ENCODE measurements at places on chromosomes 4 and X.

DNA sequence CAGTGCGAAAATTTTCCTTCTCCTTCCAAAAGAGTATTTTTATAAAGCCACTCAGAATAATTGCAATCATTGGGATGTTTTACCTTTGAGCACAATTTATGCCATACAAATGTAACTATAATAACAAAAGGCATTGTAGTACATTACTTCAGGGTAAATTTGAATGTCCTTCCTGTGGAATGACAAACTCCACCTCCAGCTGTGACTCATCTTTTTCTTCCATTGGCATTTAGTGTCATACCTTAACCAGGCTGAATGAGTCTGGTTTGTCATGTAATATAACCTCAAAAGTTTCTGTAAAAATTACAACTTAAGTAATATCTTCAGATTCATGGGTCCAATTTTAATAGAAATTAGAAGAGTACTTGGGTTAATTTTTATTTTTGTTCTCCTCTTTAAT is 93.3 kb downstream of the TMEM47 start:
- no peak for DNase-seq

- peak; percentile 18 for DNase-seq
These were observed 885 bp downstream of the CCDC110 start for GRCh38 chr4:185470501-185471195.

- DNase-seq = no peak
These were observed 11.0 kb upstream of the FGG start for GRCh38 chr4:154623436-154623835.

GRCh38 chr4:170386511-170386910 is 296.8 kb upstream of the AADAT start:
- no peak for DNase-seq

GRCh38 chr4:147094238-147094637 is 148.6 kb upstream of the TTC29 start:
- DNase-seq = no peak

DNA sequence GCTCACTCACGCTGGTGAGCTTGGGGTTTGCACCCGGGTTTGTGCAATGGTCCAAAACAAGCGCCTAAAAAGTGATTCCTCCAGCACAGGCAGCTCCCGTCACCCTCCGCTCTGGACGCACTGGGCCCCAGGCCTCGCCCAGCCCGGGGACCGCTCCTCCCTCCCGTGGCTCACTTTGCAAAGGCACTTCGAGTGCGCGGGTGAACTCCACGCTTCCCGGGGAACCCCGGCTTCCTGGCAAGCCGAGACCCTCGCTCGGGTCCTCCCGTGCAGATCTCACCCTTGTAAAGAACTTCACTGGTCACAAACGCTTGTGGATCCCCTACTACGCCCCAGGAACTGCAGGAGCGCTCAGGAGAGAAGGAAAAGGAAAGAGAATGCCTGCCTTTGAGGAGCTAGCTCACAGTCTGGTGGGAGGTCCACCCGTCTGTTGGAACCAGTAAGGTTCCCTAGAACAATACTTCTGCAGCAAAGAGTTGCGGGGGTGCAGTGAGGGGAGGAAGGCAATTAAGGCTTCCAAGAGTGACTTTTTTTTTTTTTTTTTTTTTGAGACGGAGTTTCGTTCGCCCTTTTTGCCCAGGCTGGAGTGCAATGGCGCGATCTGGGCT is at the start of gene CTPS2:
Gene CTPS2, minus strand, starts transcription at position 122 of the 608 bp plus-strand sequence. CDS start 9,767 bp downstream, outside the sequence.
- peak; percentile 71 for DNase-seq

GRCh38 chr4:17283832-17284231 is 228.1 kb downstream of the QDPR start:
- no peak for DNase-seq

- no peak for DNase-seq
These were observed 50.4 kb downstream of the RTL9 start for GRCh38 chrX:110408949-110409588.

GRCh38 chr4:83779103-83780052 is 243.5 kb downstream of the GPAT3 start:
- no peak for DNase-seq

DNA sequence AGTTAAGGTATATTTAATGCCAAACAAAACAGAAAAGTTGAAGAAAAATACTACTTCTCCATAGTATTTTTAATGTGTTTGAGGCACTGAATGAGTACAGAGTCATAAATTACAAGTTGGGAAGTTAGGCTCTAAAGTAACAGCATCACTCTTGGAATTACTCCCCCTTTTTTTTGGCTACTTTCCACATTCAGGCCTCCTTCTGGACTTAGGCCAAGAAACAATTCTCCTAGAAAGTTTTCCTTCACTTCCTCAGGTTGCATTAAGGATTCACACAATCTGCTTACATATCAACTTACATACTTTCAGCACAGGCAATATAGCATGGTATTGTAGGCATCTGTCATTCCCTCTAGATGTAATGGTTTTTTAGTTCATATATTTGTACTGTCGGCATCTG is 52.1 kb downstream of the TMEM165 start:
- no peak for DNase-seq

GRCh38 chr4:80393246-80393969 is 57.9 kb downstream of the CFAP299 start:
- DNase-seq = no peak

DNA sequence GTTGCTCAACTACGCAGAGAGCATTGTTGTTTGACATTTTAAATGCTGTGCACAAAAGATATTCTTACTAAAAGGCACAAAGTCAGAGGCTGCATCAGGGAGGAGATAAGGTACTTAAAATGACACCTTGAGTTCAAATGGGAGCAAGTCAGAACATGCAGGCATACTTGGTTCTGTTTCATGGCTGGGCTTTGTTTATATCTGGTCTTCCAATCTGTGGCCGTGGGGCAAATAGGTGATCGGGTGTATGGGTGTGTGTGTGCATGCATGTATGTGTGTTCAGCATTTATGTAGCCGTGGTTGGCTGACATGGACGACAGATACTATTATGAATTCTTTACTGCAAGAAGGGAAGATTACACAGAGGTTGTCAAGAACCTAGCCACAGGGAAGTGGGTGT is 106.1 kb downstream of the RASL11B start:
- DNase-seq = no peak

GRCh38 chr4:88527787-88528186 is 4.2 kb upstream of the PYURF start:
- DNase-seq = peak; percentile 19

GRCh38 chrX:57595381-57595811 is 3.6 kb downstream of the ZXDB start:
- peak; percentile 76 for DNase-seq

GRCh38 chr4:25818371-25818871 is 44.4 kb downstream of the SEL1L3 start:
- no peak for DNase-seq

- peak; percentile 47 for DNase-seq
These were observed at the start of gene BEX1 for GRCh38 chrX:103063918-103064434. Gene BEX1, minus strand, starts transcription at chrX:103064171. Its CDS starts 897 bp downstream, at chrX:103063274.

GRCh38 chr4:184451726-184452125 is 22.6 kb downstream of the IRF2 start:
- DNase-seq = no peak

GRCh38 chrX:66731398-66731797 is 92.5 kb upstream of the EDA2R start:
- no peak for DNase-seq

DNA sequence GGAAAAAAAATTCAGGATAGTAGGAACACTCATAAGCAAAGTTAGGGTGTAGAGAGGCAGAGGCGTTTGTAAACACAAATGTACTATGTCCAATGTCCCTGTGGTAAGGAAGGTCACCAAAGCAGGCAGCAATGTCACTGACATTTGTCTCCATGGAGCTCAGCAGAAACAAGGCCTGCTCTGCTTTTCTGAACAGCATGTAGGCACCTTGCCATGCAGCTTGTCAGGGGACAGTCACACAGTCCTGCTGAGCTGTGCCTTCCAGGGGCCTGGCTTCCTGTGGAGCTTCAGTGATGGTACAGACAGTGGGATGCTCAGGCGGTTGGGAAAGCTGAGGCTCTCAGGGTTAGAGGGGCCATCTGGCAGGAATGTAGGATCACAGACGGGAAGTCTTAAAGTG is 74.5 kb upstream of the HS3ST1 start:
- no peak for DNase-seq

DNA sequence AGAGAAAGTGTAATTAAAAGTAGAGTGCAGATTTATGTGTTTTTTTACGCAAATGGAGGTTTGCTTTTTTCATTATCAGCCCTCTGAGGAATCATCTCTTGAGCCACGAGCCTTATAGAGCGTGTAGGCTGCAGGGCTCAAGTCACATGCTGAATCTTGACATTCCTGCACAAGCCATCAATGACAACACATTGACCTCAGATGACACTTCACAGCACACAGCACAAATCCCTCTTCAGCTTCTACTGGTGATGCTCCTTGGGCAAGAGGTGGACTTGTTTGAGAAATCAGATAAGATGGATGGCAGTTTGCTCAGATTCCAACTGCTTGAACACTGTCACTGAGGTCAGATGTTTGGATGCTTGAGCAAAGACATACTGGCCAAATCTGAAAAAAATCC is 250.6 kb downstream of the SNCA start:
- no peak for DNase-seq

DNA sequence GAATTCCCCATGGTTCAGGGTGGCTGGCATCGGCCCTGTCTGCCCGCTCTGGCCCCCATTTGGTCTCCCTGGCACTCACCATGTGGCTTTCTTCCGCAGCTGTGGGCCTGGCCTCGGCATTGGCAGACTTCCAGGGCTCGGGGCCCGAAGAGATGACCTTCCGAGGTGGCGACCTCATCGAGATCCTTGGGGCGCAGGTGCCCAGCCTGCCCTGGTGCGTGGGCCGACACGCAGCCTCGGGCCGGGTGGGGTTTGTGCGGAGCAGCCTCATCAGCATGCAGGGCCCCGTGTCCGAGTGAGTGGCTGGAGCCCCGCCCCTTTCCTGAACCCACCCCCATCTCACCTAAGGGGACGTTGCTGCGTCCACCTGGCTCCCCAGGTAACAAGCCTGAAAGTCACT is 20.1 kb downstream of the SH3TC1 start:
- DNase-seq = no peak

DNA sequence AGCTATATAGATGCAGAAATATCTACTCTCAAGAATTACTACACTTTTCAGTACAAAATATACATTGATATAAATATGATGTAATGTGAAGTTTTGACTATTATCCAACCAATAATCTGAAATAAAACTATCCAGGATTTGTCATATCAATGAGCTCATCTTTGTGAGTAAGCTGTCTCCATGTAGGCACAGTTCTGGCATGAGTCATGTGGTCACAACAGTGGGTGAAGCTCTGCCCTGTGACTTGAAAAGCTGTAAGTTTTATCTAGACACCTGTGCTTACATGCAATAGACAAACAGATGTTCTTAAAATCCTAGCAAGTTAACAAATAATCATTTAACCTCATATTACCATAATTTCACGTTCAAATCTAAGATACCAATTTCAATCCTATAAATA is 192.7 kb downstream of the GABRG1 start:
- no peak for DNase-seq
